A549 treated with GW870086 at 1 μM for 4 hours (cell line): ENCODE measurements at places on chromosomes 3 and 15. TPM values are rescaled to one million over a fixed set of nuclear protein-coding genes. Genes with fewer than 3 reads are reported as not detected.

CTXND1 gene
- total RNA-seq = 0.01 to 0.02 TPM (median 0.02 TPM) in 3 of 5 replicates, not detected in the others

CLEC3B gene
- total RNA-seq = 0.27 TPM in 1 of 5 replicates, not detected in the others

SLC12A8 gene
- 1.6 to 2.0 TPM (median 1.6 TPM) in 5 replicates for total RNA-seq

SPTSSB gene
- total RNA-seq = 0.10 TPM in 1 of 5 replicates, not detected in the others

AMT gene
- 0.19 to 0.60 TPM (median 0.42 TPM) in 5 replicates for total RNA-seq

TMCO5A gene
- total RNA-seq = not detected in 5 replicates

FAH gene
- total RNA-seq = 31.1 to 43.7 TPM (median 32.3 TPM) in 5 replicates

BLM gene
- 11.0 to 13.3 TPM (median 11.9 TPM) in 5 replicates for total RNA-seq
